ENCODE measurements at places on chromosomes 1 and 21. TPM values are rescaled to one million over a fixed set of nuclear protein-coding genes. Genes with fewer than 3 reads are reported as not detected.

The AKR7A3 gene
- 0.68 TPM for total RNA-seq

The USH2A gene
- not detected for total RNA-seq

The COL6A1 gene
- total RNA-seq = 4.7 TPM

- no peak for DNase-seq
Measured at GRCh38 chr1:45934947-45935346, 131.5 kb downstream of the MAST2 start.

GRCh38 chr1:198919667-198920398 lies 281.0 kb downstream of the PTPRC start:
- DNase-seq = no peak

- no peak for DNase-seq
Measured at GRCh38 chr1:154741741-154742495, 128.2 kb downstream of the KCNN3 start.

Measured in activated naive CD4-positive, alpha-beta T cell treated with anti-CD3 and anti-CD28 coated beads, Interleukin-2, amount 50 U/mL, for 72 hours (primary cell).